Psoas muscle (tissue), 8 donors: ENCODE measurements at places on chromosomes 1 and 21. TPM values are rescaled to one million over a fixed set of nuclear protein-coding genes. Genes with fewer than 3 reads are reported as not detected.

Gene XCL1
- total RNA-seq = not detected

Gene TNFRSF18
- total RNA-seq = not detected

Gene MANEAL
- total RNA-seq = 3.4 TPM

DNA sequence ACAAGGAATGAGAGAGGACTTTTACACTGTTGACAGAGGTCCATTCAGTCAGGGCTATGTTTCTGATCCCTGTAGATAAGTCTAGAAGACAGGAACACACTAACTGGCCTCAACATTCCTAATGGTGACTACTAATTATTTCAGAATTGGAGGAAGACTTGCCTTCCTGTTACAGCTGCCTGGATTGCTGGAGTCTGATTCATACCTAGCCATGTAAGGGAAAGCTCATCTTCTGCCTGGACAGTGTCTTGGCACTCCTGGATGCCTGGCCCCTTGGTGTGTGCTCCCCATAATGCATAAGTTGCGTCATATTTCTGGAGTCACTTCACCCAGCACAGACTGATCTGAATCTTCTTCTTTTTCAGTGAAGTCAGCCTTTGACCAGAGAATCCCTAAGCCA lies 326.0 kb upstream of the RUNX1 start:
- H3K4me3 ChIP-seq = no peak overlapping the region
- no peak overlapping the region for H3K27ac ChIP-seq
- no peaks in the 10 kb centered on the region for H3K27me3 ChIP-seq
- no peak for DNase-seq
- H3K4me1 ChIP-seq = no peaks in the 10 kb centered on the region
- H3K36me3 ChIP-seq = no peaks in the 10 kb centered on the region

DNA sequence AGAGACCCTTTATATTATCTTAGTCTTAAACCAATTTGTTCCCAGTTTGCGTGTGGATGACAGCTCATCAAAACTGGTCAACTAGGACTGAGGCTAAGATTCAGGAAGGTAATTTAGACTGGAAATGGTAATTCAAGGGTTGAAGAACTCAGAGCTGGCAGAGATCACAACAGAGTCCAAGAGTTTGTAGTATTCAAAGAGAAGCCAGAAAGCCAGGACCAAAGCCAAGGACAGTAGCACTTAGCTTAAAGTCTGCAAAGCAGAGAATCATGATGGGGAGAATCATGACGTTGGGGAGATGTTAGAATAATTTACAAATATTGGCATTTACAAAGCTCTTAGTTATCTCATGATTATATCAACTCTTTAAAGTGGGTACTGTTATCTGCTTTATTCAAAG lies 32.6 kb downstream of the RNF11 start:
- H3K4me3 ChIP-seq = no peak overlapping the region
- H3K27me3 ChIP-seq = no peaks in the 10 kb centered on the region
- H3K4me1 ChIP-seq = peaks cover 47% of the 10 kb centered on the region
- H3K36me3 ChIP-seq = peaks cover 32% of the 10 kb centered on the region

- H3K36me3 ChIP-seq = no peaks in the 10 kb centered on the region
- H3K4me1 ChIP-seq = peaks cover 8% of the 10 kb centered on the region
Observed at GRCh38 chr1:40663324-40664166, 1.9 kb downstream of the RIMS3 start.

DNA sequence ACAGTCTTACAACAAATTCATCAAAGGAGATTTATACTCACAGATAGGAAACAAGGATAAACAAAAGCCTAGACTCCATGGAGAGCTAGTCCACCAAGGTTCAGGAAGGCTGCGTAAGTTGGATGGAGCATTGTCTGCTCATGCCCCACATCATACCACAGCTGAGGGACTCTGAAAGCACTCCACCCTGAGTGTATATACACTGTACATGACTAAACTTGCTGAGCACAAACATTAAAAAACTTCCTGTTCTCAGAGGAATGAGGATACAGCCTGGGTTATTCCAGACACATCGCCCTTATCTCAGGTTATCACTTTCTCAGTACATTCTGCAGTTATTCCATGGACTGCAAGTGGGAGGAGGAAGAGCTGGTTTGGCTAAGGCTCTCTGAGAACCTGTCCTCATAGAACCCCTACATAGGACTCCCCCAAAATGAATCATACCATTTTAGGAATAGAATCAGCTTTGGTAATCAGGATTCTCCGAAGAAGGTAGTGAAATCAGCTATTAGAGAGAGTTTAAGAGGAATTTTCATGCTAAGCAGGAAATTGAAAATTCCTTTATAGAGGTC lies 58.0 kb upstream of the PRMT6 start:
- no peak overlapping the region for H3K4me3 ChIP-seq
- no peak for DNase-seq
- H3K27me3 ChIP-seq = no peaks in the 10 kb centered on the region
